Glomerular endothelial cell (primary cell): ENCODE measurements at places on chromosomes 2 and 18.

GRCh38 chr2:137237055-137237454, 471.7 kb downstream of the THSD7B start:
- DNase-seq: no peak

DNA sequence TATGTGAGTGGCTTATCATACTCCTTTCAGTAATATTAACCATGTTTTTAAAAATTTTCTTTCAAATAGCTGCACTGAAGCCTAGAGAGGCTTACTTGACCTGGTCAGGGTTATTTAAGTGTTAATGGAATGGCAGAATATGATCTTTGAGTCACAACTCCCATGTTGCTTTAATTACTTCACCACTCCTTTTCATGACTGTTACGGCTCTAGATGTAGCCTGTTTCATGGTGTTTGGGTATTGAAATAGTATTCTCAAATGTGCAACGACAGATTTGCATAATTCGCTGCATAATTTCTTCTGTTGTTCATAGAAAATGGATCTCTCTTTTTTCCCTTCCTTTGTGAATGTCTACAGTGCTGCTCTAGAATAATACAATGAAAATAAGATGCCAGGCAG, 51.6 kb upstream of the PLA2R1 start:
- no peak for DNase-seq

DNA sequence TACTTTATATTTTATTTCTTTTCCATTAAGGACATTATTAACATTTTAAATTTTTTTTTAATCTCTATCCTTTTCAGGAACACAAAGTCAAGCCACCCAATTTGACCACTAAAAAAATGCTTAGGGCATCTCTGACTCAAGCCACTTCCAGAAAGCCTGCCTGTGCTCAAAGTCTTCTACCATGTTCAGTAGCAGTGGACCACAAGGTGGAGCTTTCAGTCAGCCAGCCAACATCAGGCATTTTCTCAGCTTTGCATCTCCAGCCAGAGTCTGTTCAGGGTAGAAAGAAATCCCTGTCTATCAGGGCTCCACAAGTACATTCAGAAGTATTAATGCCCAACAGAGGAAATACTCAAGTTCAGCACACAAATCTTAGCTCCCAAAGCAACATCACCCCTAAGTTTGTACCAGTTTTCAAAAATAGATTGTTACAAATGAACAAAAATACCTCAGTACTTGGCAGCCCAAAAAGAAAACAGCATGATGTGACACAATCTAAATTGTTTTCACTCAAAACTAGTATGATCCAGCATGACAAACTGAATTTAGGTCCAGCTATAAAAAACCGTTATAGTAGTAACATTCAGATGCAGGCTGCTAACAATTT, 37.6 kb downstream of the C18orf63 start:
- DNase-seq: peak; percentile 42

DNA sequence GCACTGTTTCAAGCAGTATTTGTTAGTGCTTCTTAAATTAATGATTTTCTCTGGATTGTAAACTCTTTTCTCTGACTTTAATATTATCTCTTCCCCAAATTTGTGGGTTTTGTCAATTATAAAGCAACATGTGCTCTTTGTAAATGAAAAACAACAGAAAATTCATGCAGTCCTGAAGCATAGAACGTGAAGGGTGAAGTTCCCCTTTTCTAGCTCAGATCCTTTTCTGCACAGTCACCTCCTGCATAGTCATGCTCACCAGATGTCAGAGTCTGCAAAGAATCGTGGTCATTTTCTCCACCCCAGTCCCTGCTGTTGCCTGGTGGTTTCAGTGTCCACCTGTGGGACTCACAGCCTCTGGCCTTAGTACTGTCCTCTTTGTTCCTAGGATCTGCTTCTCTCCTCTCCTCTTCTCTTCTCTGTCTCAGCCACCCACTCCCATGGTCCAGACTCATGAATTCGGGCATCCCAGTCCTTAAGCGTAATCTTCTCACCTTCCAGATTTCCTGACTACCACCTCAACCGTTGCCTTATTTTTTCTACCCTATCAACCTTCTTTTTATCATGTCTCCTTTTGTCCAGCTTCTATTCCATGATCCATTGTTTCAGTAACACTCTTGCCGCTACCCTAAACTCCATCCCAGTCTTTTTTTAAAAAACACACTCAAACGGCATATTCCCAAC, 229.1 kb downstream of the RTP5 start:
- DNase-seq: no peak

GRCh38 chr18:30527226-30527625, 515.3 kb downstream of the DSC3 start:
- DNase-seq: no peak

- no peak for DNase-seq
Measured at GRCh38 chr2:133753665-133754064, 185.4 kb upstream of the NCKAP5 start.

DNA sequence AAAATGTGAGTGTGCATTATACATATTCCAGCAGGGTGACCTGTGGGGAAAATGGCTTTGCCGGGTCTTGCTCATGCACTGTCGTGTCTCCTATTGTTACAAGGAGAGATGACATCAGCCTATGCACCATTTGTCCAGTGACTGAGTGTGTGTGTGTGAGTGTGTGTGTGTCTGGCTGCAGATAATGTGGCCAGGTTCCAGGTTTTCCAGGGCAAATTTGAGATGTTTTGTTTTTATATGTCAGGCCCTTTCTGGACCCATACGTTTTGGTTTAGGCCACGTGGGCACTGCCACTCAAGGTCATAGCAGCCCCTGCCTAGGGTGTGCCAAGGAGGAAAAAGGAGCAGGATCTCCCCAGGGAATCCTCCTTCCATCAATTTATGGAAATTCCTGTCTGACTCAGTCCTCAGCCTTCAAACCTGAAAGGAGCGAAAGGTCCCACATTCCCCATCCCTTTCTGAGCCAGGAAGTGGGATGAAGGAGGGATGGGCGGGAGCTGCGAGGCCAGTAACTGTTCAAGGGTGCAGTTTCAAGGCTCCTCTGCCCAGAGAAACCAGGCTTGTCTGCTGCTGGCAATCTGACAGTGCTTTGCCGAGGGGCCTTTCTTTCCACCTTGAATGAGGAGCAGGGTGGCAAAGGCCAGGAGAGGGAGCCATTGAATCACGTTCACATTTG, 93.0 kb upstream of the SMAD2 start:
- no peak for DNase-seq
